Stimulated activated memory B cell treated with anti-CD40 and anti-IgM and Interleukin-4, amounts not matched to agents 10 μg/mL and 1 μg/mL and 100 μg/mL, for 72 hours (primary cell): ENCODE measurements at places on chromosomes 2 and 18.
A peak's percentile ranks its signal among the peaks of the same experiment; 100 is the strongest.

- no peak for ATAC-seq
Measured at GRCh38 chr2:73004466-73004865, 67.0 kb downstream of the SFXN5 start.

GRCh38 chr2:74755386-74755785, 78.5 kb upstream of the HK2 start:
- no peak for ATAC-seq

DNA sequence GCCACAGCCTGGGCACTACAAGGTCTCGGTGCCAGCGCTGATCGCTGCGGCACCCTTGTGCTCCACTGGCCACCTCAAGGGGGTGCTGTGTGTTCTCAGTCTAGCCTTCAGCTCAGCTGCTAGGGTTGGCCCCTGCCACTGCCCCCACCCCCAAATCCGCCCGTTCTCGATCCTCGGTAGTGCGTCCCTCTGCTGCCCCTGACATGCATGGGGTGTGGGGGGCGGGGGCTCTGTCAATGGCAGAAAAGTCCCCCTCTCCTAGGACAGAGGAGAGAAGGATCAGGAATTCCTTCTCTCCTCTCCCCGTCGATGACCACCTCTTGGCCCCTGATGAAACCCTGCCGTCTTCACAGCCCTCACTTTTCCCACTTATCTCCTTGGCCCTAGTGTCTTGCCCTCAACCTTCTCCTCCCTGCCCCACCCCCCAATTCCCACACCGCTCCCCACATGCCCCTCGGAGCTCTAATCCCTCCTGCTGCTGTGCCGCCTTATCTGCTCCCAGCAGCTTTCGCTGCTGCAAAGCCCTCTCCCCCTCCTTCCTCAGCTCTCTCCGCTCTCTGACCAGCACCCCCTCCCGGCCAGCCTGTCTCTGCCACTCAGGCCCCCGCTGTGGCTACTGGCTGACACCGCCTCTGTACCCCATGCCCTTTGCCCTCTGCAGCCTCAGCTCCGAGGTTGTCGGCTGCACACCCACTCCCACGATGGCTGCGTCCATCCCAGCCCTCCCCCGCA, 4.3 kb upstream of the ASIC4 start:
- ATAC-seq = peak; percentile 65

- no peak for ATAC-seq
Measured at GRCh38 chr18:42011053-42011452, 56.0 kb downstream of the PIK3C3 start.

- ATAC-seq = peak; percentile 63
Measured at GRCh38 chr2:197786010-197786877, 1.1 kb upstream of the BOLL start.

- ATAC-seq = no peak
Measured at GRCh38 chr2:44010266-44010665, 14.5 kb upstream of the LRPPRC start.

DNA sequence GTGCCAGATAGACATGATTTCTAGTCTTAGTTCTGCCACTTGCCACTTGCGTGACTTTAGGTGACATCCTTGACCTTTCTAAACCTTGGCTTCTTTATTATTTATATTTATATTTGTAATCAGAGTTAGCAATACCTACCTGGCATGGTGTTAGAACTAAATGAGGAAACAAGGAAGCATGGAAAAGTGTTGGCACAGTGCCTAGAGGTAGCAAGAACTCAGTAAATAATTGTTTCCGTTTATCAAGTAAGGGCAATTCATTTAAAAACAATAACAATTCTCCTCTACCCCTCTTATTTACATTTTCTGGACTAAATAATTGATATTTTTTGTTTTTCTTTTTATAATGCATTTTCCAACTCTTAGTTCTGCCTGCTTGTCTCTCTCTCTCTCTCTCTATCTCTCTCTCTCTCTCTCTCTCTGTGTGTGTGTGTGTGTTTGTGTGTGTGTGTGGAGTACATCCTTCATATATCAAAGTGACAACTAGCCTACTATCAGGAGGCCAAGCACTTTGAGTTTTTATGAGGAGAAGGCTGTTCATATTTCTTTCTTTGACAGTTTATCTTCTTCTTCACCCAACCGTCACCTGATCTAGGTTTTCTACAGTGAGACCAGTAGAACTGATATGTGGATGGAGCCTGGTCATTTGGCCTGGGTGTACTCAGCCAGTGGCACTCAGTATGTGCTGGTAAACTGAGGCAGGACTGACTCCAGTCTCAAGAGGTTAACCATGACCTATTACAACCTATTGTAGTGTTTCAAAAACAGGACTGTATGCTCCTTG, 134.5 kb downstream of the LRRTM1 start:
- no peak for ATAC-seq

DNA sequence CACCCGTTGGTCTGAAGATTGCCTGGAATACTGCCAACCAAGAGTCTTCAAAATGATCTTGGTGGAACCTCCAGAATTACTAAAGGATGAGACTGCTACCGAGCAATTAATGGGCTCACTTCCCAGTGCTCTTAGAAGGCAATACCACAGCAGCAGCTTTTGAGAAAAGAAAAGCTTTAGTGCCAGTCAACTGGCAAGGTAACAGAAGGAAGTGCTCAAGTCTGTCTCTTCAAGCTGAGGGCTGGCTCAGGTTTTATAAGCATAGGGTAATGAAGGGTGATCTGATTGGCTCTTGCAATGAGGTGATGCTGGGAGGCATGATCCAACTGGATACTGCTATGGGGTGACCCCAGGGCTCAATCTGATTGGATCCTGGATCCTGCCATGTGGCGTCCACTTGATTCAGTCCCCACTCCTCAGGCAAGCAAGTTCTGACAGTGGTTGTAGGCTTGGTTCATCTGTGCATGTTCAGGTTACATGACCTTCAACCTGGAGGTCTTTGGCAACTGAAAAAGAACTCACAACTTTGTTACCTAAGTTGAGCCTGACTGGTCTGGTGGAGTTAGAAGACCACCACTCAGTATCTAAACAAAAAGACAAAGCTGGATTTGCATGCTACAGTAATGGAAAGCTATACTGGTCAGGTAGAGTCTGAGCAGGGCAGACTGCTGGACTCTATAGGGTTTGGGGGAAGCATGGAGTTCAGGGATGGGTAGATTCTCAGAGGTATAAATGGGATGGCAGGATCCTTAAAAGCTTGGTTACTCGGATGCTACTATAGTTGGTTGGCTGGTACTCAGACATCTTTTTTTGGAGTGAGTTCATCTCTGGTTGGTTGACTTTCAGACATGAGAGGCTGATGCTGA, 14.0 kb upstream of the RIF1 start:
- no peak for ATAC-seq

DNA sequence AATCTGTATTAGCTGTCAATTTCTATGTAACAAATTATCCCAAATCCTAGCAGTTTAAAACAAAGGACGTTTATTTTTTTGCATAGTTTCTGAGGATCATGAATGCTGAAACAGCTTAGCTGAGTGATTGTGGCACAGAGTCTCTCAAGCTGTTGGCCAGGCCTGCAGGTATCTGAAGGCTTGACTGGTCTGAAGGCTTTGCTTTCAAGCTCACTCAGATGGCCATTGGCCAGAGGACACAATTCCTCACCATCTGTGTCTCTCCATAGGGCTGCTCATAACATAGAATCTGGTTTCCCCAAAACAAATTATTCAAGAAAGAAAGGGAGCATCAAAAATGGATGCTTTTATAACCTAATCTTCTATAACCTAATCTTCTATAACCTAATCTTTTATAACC, 33.7 kb downstream of the UNC80 start:
- no peak for ATAC-seq

- ATAC-seq = no peak
Measured at GRCh38 chr18:53253789-53254188, 913.8 kb downstream of the DCC start.
